ENCODE measurements at places on chromosomes 3 and 15. TPM values are rescaled to one million over a fixed set of nuclear protein-coding genes. Genes with fewer than 3 reads are reported as not detected.

DNA sequence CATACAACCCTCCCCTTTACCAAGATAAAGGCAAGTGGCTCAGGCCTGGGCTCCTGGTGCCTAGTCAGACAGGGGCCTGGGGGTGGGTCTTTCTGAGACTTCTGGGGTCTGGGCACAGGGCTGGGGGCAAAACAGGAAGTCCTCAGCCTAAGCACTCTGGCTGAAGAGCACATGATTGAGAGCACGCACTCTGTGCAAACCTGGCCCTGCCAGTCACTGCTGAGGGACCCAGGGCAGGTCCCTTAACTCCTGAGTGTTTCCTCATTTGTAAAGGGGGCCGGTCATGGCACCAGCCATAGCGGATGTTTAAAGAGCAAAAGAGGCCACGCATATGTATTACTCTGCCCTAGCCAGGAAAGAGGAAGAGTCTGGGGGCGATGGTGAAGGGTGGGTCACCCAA is 16.0 kb downstream of the TKT start:
- no peak overlapping the region for H3K4me3 ChIP-seq
- H3K4me1 ChIP-seq, result peaks cover 2% of the 10 kb centered on the region
- DNase-seq, result no peak
- H3K27me3 ChIP-seq, result no peaks in the 10 kb centered on the region

- no peaks in the 10 kb centered on the region for H3K27me3 ChIP-seq
- no peak overlapping the region for H3K4me3 ChIP-seq
These were observed 15.7 kb downstream of the BHLHE40 start for GRCh38 chr3:4994823-4995499.

The PDZRN3 gene
- total RNA-seq, result not detected

The ZMYND10 gene
- total RNA-seq, result 1.0 TPM

The ANKRD34C gene
- not detected for total RNA-seq

The PLSCR2 gene
- total RNA-seq, result 0.25 TPM

The KBTBD12 gene
- not detected for total RNA-seq

- no peaks in the 10 kb centered on the region for H3K36me3 ChIP-seq
- no peak overlapping the region for H3K4me3 ChIP-seq
These were observed 18.4 kb upstream of the LRRK1 start for GRCh38 chr15:100900795-100901169.

- DNase-seq, result no peak
- H3K27ac ChIP-seq, result no peak overlapping the region
- no peak overlapping the region for H3K4me3 ChIP-seq
- peaks cover 4% of the 10 kb centered on the region for H3K4me1 ChIP-seq
These were observed 226.5 kb upstream of the GAP43 start for GRCh38 chr3:115396801-115397200.

DNA sequence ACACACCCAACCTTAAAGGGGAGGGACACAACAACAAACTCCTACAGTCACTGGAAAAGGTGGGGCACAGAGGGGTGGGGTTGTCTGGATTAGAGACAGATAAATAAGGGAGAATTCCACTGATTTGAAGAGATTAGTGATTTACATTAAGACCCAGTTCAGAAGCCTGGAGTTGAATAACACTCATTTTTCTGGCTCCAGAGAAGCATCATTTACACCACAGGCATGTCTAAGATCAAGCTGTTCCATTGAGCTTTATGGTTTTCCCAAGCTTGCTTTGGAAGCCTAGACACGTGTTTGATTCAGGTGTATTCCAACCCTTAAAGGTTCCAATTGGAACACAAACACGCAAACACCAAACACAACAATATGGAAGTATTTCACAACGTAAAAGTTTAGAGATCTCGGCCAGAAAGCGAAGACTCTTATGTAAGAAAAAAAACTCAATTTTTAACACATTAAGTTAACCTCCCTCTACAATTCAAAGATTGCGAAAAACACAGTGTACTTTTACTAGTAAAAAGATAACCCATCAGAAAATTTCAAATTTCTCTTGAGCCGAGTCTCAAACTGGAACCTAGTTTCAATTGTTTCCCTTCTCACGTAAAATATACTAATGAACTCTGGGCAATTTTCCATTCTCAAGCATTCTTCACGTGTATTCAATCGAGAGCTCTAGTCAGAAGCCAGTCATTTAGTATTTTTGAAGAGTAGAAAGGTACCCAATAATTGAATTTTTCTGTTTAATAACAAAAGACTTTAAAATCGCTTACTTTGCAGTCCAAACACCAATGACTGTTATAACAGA is 2.1 kb downstream of the TRA2B start:
- H3K27me3 ChIP-seq, result no peaks in the 10 kb centered on the region
- peaks cover 74% of the 10 kb centered on the region for H3K36me3 ChIP-seq
- peak overlapping the region; percentile 97 for H3K4me3 ChIP-seq
- peaks cover 39% of the 10 kb centered on the region for H3K4me1 ChIP-seq
- peak overlapping the region; percentile 100 for H3K27ac ChIP-seq

The BUB1B gene
- total RNA-seq, result 99.5 TPM

DNA sequence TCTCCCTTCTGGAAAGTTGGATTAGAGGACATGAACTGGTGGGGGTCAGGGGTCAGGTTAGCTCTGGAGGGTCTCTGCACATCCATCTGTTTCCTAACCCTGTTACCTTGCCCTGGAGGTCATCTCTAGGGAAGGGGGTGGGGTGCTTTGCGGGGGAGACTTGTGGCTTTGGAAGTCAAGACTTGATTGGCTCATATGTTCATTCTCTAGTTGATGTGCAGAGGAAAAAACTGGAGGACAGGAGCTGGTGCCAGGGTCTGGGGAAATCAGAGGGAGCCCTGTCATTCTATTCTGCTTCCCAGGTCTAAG is 42.9 kb upstream of the ROPN1 start:
- peaks cover 41% of the 10 kb centered on the region for H3K27me3 ChIP-seq
- H3K27ac ChIP-seq, result no peak overlapping the region
- H3K4me3 ChIP-seq, result peak overlapping the region; percentile 36
- no peak for DNase-seq
- H3K4me1 ChIP-seq, result peaks cover 6% of the 10 kb centered on the region
- no peaks in the 10 kb centered on the region for H3K36me3 ChIP-seq

- H3K4me3 ChIP-seq, result no peak overlapping the region
- no peak for DNase-seq
- H3K27me3 ChIP-seq, result no peaks in the 10 kb centered on the region
- H3K4me1 ChIP-seq, result peaks cover 4% of the 10 kb centered on the region
These were observed 227.4 kb upstream of the STT3B start for GRCh38 chr3:31305340-31305739.

DNA sequence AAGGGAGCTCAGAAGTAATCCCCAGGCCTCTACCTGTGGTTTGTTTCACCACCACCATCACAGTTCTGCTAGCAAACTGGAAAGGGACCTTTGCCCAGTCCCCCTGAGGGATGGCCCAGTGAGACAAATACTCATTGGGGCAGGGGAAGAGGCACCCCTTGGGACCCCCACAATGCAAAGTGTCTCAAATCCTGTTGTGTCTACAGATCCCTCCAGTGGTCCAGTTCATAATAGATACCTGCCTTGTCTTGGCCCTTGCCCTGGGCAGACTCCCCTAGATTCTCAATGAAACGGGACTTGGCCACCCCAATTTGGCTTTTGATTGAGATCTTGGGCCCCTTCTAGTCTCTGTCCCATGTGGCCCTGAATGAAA is 43.8 kb upstream of the RAB6B start:
- H3K4me1 ChIP-seq, result peaks cover 9% of the 10 kb centered on the region
- H3K4me3 ChIP-seq, result no peak overlapping the region
- no peaks in the 10 kb centered on the region for H3K36me3 ChIP-seq
- no peak overlapping the region for H3K27ac ChIP-seq
- DNase-seq, result no peak

- no peak for DNase-seq
- peaks cover 13% of the 10 kb centered on the region for H3K4me1 ChIP-seq
- H3K27ac ChIP-seq, result no peak overlapping the region
These were observed 243.7 kb downstream of the TLE3 start for GRCh38 chr15:69854001-69854400.

GRCh38 chr15:98126326-98127085 is 166.0 kb downstream of the ARRDC4 start:
- H3K4me1 ChIP-seq, result no peaks in the 10 kb centered on the region
- DNase-seq, result no peak
- H3K27ac ChIP-seq, result no peak overlapping the region

The STAC gene
- total RNA-seq, result 0.26 TPM

The SPPL2A gene
- total RNA-seq, result 53.1 TPM

GRCh38 chr15:70259028-70259424 is 161.3 kb upstream of the TLE3 start:
- DNase-seq, result peak; percentile 54
- peak overlapping the region; percentile 15 for H3K4me3 ChIP-seq
- H3K27ac ChIP-seq, result peak overlapping the region; percentile 57
- H3K27me3 ChIP-seq, result peaks cover 3% of the 10 kb centered on the region
- H3K4me1 ChIP-seq, result peaks cover 32% of the 10 kb centered on the region
- no peaks in the 10 kb centered on the region for H3K36me3 ChIP-seq

- no peaks in the 10 kb centered on the region for H3K36me3 ChIP-seq
- no peaks in the 10 kb centered on the region for H3K27me3 ChIP-seq
- DNase-seq, result peak; percentile 19
- H3K4me1 ChIP-seq, result peaks cover 54% of the 10 kb centered on the region
These were observed 43.1 kb downstream of the PDE8A start for GRCh38 chr15:85024509-85025336.

- no peak overlapping the region for H3K27ac ChIP-seq
- peaks cover 56% of the 10 kb centered on the region for H3K4me1 ChIP-seq
- DNase-seq, result no peak
- peaks cover 15% of the 10 kb centered on the region for H3K36me3 ChIP-seq
- H3K4me3 ChIP-seq, result no peak overlapping the region
- H3K27me3 ChIP-seq, result no peaks in the 10 kb centered on the region
These were observed 35.9 kb downstream of the VGLL4 start for GRCh38 chr3:11607816-11608215.

- no peak for DNase-seq
- H3K36me3 ChIP-seq, result no peaks in the 10 kb centered on the region
- H3K4me1 ChIP-seq, result no peaks in the 10 kb centered on the region
- no peak overlapping the region for H3K4me3 ChIP-seq
These were observed 273.1 kb upstream of the TBL1XR1 start for GRCh38 chr3:177470197-177470941.

DNA sequence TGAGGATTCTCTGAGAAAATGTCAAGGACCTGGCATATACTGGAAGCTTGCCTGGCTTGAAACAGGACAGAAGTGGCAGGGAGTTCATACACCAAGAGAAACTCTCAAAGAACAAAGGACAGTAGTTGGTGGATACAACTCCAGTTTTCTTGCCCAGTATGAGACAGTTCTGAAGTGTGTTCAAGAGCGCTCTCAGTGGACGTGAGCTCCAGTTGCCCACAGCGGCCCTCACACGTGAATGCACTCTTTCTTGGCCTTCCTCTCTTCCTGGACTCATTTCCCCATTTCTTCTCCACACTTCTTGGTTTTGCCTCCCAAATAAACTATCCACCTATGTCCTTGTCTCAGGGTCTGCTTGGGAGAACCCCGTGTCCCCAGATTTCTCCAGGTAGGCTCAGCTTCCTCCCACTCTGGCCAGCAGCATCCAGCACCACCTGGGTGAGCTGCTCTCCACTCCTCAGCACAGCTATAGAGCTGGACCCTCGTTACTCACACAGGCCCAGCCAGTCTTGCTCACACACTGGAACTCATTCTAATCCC is 54.5 kb downstream of the DCLK3 start:
- DNase-seq, result no peak
- no peak overlapping the region for H3K4me3 ChIP-seq
- H3K4me1 ChIP-seq, result peaks cover 3% of the 10 kb centered on the region
- H3K27me3 ChIP-seq, result no peaks in the 10 kb centered on the region
- no peak overlapping the region for H3K27ac ChIP-seq

- H3K36me3 ChIP-seq, result no peaks in the 10 kb centered on the region
- DNase-seq, result no peak
- H3K4me1 ChIP-seq, result no peaks in the 10 kb centered on the region
These were observed 165.8 kb downstream of the MECOM start for GRCh38 chr3:169497567-169498257.

DNA sequence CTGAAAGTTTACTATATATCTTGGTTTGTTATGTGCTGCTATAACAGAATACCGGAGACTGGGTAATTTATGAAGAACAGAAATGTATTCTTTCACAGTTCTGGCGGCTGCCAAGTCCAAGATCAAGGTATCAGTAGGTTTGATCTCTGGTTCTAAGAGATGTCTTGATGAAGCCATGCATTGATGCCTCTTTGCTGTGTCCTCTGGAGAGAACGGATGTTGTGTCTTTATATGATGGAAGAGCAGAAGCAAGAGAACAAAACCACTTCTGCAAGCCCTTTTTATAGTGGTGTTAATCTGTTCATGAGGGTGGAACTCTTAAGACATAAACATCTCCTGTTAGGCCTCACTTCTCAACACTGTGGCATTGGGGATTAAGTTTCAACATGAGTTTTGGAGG is 62.7 kb downstream of the TCF12 start:
- H3K27me3 ChIP-seq, result no peaks in the 10 kb centered on the region
- peaks cover 2% of the 10 kb centered on the region for H3K36me3 ChIP-seq
- H3K27ac ChIP-seq, result no peak overlapping the region
- no peak overlapping the region for H3K4me3 ChIP-seq
- peaks cover 47% of the 10 kb centered on the region for H3K4me1 ChIP-seq
- no peak for DNase-seq

The SAMD7 gene
- not detected for total RNA-seq

The NEO1 gene
- 6.6 TPM for total RNA-seq

- peak overlapping the region; percentile 90 for H3K27ac ChIP-seq
- H3K36me3 ChIP-seq, result peaks cover 13% of the 10 kb centered on the region
- DNase-seq, result no peak
- peaks cover 35% of the 10 kb centered on the region for H3K4me1 ChIP-seq
- H3K27me3 ChIP-seq, result no peaks in the 10 kb centered on the region
These were observed 841 bp downstream of the POGLUT1 start for GRCh38 chr3:119469418-119470189.

The NMNAT3 gene
- total RNA-seq, result 5.9 TPM

DNA sequence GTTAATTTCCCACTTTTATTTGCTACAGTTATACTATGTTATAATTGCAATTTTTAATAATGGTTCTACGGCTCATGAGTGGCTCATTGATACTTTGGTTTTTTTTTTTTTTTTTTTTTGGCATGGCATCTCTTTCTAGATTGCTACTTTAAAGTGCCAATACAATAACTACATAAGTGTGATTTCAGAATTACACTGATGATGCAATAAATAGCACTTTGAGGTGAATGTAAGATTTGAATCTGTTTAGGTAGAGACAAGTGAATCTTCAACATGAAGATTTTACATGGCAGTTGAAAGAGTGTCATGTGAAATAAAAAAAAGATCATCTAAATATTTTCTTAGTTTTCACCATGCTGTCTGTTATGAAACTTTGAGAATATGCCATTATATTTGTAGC is 75.7 kb downstream of the KBTBD8 start:
- no peak overlapping the region for H3K4me3 ChIP-seq
- peaks cover 4% of the 10 kb centered on the region for H3K27me3 ChIP-seq
- H3K36me3 ChIP-seq, result no peaks in the 10 kb centered on the region
- DNase-seq, result no peak

DNA sequence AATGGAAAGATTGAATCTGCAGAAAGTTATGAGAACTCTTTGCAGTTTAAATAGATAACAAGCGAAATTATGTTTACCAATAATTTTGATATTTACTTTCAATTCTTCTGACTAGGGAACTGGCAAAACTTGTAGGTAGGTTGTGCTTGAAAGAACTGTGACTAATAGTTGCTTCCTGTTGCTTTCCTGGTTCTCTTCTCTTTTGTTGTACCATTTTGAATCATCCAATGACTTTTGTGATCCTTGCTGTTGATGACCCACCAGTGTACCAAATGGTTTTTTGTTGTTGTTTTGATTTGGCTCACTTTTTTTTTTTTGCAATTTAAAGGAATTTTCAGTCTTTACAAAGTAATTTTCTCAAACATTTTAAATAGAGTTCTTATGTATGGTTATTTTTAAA is 64.9 kb upstream of the DCBLD2 start:
- H3K36me3 ChIP-seq, result no peaks in the 10 kb centered on the region
- H3K27me3 ChIP-seq, result peaks cover 10% of the 10 kb centered on the region
- no peak for DNase-seq
- no peak overlapping the region for H3K27ac ChIP-seq

GRCh38 chr3:132417695-132418411 is 551 bp downstream of the DNAJC13 start:
- peak overlapping the region; percentile 88 for H3K27ac ChIP-seq
- H3K27me3 ChIP-seq, result no peaks in the 10 kb centered on the region
- peaks cover 37% of the 10 kb centered on the region for H3K4me1 ChIP-seq
- peak overlapping the region; percentile 87 for H3K4me3 ChIP-seq

The ARHGAP11A gene
- total RNA-seq, result 155 TPM
